IPS-NIHi11 (cell line): ENCODE measurements at places on chromosomes 16 and 17.
A peak's percentile ranks its signal among the peaks of the same experiment; 100 is the strongest.

GRCh38 chr16:26665166-26665939 lies 401.4 kb upstream of the C16orf82 start:
- no peak for DNase-seq

DNA sequence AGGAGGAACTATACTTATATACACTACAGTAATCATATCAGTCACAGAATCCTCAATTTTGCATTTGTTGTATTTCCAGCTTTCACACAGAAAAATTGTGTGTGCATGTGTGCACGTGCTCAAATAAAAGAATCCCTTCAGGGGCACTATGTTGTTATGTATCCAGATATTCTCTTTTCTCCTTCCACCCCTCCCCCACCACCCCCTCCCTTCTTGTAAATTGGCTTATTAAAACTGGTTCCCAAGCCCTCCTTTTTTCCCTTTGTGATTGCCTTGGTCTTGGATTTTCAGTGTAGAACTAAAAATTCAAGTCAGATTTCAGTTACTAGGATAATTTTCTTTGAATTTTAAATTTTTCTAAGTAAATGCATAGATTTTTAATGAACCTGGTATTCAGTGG lies 86.3 kb downstream of the WNT3 start:
- DNase-seq = no peak

DNA sequence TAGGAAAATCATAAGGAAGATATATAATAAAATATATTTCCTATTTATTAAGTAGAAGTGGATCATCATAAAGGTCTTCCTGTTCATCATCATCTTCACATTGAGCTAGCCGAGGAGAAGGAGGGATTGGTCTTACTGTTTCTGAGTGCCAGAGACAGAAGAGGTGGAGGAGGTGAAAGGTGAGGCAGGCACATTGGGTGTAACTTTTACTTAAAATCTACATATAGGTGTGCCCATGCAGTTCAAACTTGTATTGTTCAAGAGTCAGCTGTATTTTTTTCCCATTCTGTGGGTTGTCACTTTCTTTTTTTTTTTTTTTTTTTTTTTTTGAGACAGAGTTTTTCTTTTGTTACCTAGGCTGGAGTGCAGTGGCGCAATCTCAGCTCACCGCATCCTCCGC lies 34.9 kb downstream of the NSRP1 start:
- DNase-seq = no peak

GRCh38 chr17:64653325-64653984 lies 8.7 kb downstream of the SMURF2 start:
- DNase-seq = no peak

GRCh38 chr17:59853168-59853918 lies 39.4 kb downstream of the TUBD1 start:
- DNase-seq = peak; percentile 57
